ENCODE measurements at places on chromosomes 7 and 10.

GRCh38 chr10:113294868-113295267 lies 258.0 kb upstream of the HABP2 start:
- no peak for DNase-seq

GRCh38 chr7:116687801-116688201 lies 15.8 kb downstream of the MET start:
- no peak for DNase-seq

- no peak for DNase-seq
These were observed at the start of gene OR2A5 for GRCh38 chr7:144048648-144049047. TSS of gene OR2A5 (plus strand) at chr7:144048948. CDS start at chr7:144050402, 1,454 bp downstream.

DNA sequence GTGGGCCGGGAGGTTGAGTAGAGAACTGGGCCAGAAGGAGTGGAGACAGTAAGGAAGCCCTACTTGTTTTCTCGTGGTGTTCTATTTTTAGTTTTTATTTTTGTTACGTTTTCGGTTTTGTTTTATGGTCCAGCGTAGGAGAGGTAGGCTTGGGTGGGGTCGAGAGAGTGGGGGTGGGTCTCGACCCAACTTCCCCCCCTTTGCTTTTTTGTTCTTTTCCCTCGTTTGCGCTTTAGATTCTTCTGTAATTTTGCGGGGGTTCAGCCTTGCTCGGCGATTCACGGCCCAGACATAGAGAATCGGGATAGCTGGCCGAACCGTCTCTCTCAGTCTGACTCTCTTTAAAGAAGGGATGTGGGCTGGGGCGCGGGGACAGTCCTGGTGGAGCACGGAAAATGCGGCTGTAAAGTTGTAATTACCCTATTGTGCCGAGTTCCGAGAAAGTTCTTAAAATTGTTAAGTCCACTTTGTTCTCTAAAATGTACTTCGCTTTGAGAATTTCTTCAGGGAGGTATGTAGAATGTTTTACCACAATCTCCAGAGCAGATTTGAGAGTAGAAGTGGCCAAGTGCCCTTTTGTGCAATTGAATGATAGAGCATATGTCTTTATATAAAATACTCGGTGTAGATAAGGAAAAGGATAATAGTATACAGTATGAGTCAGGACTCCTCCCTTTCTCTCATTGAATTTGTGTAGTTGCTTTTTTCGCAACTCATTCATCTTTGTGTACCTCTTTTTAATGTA lies 816 bp downstream of the DMTF1 start:
- DNase-seq, result peak; percentile 35

GRCh38 chr10:129498680-129499079 lies 31.6 kb downstream of the MGMT start:
- DNase-seq, result no peak

- DNase-seq, result no peak
These were observed 118.5 kb downstream of the VTI1A start for GRCh38 chr10:112565434-112566053.

DNA sequence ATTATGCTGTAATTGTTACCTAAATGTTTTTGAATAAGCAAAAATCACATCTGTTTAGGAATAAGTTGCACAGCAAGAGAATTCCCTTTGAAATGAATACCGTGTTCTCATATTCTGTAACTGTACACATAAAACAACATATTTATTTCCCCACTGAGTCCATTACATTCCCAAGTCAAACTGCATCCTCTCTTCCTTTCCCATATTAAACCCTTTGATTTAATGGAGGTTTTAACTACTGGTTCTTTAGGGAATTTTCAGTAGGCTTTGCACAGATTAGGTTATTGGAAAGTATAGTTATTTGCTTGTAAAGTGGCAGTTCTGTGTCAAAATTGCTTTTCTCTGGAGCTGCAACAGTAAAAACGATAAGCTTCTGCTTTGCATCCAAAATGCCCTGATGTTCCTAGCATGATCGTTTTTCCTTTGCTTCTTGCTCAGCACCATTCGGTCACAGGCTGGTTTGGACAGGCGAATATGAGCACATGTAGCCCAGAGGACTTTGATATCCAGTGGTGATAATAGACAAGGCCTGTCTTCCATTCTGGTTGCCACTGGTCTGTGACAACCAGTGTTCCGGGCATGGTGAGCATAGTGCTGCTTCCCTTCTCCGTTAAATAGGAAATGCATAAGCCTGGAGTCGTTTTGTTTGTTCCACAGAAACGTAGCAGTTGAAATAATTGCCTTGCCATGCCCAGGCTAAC lies 696.1 kb downstream of the AUTS2 start:
- DNase-seq, result no peak

All from CD4-positive, alpha-beta T cell (primary cell).